ENCODE measurements at places on chromosomes 11 and 22. TPM values are rescaled to one million over a fixed set of nuclear protein-coding genes. Genes with fewer than 3 reads are reported as not detected.

GRCh38 chr11:72239313-72239848 lies 4.6 kb downstream of the PHOX2A start:
- DNase-seq, result peak; percentile 61

DNA sequence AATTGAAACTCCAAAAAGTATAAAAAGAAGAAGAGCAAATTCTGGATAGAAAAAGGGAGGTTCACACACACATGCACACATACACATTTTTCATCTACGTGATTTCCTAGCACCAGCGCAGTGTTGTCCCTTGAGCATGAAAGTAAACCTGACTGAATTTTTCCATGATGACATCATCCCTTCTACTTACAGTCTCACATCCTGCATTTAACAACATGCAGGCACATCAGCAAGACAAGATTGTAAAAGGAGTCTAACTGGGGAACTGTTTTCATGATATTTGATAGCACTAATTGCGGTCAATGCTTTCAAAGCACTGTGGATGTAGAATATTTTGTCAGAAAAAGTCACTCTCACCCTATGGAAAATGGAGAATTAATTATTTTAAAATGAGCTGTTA lies 36.6 kb downstream of the GAS2 start:
- DNase-seq, result no peak

DNA sequence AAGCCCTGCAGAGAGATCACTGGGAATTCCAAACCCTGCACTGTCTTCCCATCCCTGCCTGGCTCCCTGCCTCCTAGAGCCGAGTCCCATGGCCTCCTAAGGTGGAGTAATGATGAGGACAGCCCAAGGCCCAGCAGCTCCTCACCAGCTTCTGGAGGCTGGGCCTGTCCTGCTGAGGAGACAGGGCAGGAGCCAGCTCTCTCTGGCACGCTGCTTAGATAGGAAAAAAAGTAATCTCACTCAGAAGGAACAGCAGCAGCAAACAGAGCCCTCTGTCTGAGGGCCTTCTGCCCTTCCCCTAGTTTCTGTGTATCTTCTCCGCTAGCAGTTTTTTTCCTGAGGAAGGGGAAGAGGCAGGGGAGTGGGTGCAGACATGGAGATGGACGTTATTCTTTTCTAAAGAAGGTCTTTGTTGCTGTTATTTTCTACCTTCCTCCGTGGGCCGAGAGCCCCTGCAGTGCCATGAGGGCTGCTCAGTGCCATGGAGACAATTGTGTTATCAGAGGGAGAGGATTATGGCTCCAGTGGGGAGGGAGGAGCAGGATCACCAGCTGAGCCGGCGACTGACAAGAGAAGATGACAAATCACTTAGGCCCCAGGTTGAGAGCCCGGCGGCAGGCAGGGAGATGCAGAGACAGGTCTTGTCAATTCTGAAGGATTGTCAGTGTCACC lies 315.3 kb downstream of the BUD13 start:
- DNase-seq, result no peak

GRCh38 chr11:24413391-24413790 lies 83.5 kb upstream of the LUZP2 start:
- DNase-seq, result no peak

DNA sequence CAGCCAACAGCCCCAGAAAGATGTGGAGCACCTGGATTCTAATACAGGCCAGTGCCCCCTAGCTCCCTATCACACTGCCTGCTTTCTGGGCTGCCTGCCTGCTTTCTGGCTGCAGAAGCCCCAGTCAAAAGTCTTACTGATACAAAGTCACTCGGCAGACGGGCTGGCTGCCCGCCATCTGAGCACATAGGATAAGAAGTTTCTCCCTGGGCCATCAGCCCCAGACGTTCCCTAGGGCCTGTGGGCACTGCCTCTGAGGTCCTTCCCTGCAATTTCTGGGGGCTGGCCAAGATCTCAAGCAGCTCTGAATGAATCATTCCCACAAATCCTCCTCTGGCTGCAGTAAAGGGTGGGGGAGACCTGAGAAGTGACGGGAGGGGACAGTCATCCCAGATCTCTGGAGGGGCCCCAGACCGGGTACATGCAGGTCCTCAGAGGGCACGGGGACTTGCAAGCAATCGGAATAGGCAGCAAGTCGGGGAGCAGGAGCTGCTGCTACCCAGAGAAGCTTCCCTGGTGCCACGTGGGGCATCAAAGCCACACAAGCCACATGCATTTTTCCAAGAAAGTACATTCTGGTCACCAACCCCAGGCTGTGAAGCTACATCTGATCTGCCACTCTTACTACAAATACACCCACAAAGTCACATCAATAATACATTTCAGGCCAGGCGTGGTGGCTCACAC lies 4.7 kb downstream of the TPST2 start:
- peak; percentile 47 for DNase-seq

- no peak for DNase-seq
Measured at GRCh38 chr11:11732116-11732515, 109.7 kb upstream of the USP47 start.

DNA sequence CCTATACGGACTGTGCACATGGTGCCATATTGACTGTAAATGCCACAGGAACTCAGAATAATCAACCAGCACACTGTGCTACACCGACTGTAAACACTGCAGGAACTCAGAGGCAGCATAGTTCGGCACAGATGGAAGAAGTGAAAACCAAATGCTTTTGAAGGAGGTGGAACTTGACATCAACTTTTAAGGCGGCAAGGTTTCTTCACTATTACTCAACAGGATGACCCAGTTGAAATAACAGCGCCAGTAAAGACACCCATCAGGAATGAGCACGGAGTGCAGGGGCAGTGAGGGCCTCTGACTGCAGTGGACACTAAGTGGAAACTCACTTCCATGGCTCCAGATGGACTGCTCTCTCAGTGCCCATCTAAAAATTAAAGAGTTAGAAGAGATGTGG lies 15.7 kb downstream of the TESMIN start:
- no peak for DNase-seq

DNA sequence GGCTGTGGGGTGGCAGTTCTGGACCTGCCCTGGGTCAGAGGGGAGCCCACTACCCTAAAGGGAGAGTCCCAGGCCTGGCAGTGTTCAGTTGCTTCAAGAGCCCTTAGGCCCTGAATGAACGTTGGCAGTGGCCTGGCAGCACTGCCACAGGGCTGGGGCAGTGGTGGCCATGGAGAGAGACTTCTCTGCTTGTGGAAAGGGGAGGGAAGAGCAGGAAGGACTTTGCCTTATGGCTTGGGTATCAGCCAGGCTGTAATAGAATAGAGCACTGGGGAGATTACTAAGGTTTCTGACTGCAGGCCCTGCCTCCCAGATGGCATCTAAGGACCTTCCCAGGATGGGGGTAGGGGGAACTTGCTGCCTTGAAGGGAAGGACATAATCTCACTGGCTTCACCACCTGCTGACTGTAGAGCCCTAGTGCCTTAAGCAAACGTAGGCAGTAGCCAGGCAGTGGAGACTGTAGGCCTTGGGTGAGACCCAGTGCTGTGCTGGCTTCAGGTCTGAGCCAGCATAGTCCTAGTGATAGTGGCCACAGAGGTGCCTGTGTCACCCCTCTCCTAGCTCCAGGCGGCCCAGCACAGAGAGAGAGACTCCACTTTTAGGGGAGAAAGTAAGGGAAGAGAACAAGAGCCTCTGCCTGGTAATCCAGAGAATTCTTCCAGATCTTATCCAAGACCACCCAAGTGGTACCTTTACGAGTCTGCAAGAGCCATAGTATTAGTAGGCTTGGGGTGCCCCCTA lies 27.6 kb downstream of the PLA2G6 start:
- no peak for DNase-seq

GRCh38 chr11:59175091-59175501 lies 3.2 kb downstream of the DTX4 start:
- peak; percentile 35 for DNase-seq

DNA sequence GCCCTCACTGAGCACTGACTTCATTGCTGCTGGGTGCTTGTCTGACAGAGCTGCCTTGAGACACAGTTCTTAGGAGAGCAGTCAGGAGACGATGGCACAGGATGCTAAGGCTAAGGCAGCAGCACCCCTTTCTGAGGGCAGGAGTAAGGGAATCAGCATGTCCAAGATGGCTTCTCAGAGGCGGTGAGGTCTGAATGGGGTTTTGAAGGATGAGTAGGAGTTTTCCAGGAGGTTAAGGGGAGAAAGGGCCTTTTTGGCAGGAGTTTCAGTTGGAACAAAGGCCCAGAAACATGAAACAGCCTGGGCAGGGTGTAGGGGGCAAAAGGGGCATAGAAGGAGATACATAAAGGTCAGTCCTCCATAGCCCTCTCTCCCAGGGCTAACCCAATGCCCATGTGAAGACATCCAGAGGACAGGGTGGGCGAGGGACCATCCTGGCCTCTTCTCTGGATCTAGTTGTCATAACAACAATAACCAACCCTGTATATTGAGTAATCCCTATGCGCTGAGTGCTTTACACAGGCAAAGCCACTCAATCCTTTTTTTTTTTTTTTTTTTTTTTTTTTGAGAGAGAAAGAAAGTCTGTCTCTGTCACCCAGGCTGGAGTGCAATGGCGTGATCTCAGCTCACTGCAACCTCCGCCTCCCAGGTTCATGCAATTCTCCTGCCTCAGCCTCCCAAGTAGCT lies 19.0 kb downstream of the CYTH4 start:
- no peak for DNase-seq

DNA sequence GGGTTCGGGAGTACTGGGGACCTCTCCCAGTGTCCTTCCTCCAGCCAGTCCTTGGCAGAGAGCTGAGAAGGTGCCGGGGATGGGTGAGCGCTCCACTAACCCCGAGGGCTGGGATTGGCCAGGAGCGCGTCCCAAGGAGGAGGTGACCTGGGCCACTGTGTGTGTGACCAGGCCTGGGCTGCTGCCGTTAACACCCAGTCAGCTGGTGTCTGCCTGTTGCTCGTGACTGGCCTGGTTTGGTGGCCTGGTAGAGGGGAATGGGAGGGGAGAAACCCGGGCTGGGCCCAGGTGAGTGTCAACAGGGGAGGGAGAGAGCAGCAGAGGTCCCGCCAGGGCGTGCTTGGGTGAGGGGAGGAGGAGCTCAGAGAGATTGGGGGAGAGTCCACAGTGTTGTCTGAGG lies 29.9 kb upstream of the GRAMD4 start:
- no peak for DNase-seq

- DNase-seq, result no peak
Measured at GRCh38 chr22:49963647-49964026, 3.1 kb downstream of the PIM3 start.

DNA sequence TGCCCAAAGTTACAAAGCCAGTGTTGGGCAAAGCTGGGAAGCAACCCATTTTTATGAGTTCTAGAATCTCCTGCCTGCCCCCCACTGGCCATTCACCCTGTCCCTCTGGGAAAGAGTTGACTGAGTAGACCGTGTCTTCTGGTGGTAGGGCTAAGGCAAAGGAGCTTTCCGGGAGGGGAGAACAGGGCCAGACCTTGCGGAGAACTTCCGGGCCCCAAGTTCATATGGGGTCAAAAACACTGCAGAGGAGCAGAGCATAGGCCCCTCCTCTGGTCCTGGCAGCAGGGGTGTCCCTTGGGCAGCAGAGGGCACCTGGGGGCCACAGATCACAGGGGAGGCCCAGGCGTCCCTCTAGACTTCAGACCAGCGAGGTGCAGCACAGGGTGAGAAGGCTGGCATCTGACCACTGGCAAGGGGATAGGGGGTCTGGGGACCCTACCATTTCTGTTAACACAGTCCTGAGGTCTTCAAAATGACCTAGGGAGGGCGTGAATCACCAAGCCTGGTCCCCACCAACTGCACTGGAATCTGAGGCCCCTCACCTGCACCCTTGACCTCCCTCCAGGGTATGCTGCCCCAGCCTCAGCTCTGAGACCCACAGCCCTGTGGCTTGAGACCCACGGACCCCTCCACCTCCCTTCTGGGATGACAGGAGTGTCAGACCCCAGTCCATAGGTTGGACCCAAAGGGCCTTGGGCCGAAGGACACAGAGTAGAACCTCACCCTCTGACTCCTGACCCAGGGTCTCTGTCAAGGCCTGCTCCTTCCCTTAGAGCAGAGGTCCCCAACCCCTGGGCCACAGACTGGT lies 1.3 kb upstream of the ARAP1 start:
- DNase-seq, result no peak

DNA sequence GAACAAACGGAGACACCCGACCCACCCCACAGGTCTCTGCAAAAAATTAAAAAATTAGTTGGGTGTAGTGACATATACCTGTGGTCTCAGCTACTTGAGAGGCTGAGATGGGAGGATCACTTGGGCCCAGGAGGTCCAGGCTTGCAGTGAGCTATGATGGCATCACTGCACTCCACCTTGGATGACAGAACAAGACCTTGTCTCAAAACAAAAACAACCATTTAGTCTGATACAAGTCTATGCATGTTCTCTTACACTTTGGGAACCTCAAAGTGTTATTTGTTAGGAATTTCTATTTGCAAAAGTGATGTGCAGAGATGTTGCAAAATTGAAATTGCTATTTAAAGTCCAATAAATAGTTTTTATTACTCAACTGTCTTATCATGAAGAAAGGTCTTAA lies 14.3 kb downstream of the ATG13 start:
- DNase-seq, result no peak

GRCh38 chr22:48258064-48258701 lies 1495.7 kb downstream of the TBC1D22A start:
- no peak for DNase-seq

DNA sequence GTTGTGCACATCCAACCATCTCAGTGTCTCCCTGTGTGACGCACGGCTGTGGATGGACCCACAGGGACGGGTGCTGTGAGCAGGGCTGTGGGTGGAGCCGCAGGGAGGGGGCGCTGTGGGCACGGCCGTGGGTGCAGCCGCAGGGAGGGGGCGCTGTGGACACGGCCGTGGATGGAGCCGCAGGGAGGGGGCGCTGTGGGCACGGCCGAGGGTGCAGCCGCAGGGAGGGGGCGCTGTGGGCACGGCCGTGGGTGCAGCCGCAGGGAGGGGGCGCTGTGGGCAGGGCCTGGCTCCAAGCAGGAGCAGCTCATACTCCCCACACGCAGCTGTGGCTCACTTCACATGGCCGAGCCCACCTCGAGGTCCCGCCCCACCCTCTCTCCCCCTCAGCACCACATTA lies 6.0 kb upstream of the MAPK11 start:
- DNase-seq, result no peak

DNA sequence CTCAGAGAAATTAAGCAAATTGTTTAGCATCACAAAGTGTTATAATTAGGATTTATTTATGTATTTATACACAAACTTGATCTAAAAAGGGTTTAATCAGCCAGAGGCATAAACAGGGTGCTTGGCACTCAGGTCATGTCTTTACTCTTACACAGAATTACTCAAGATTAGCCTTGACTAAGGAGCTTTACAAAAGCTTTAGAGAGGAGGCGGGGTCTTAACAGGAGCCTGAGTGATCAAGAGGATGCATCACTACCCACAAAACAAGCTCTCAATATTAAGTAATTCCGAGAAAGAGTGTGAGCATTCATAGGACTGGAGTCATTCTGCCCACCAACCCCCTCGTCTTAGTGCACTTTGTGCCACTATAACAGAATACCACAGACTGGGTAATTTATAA lies 103.0 kb downstream of the SPATA19 start:
- DNase-seq, result no peak

The APOBEC3B gene
- 1.7 TPM for total RNA-seq

The RRP8 gene
- 17.7 TPM for total RNA-seq

The RAB39A gene
- 2.1 TPM for total RNA-seq

The CRYBB2 gene
- total RNA-seq, result 0.30 TPM

The CRYBA4 gene
- not detected for total RNA-seq

The ZC3H12C gene
- total RNA-seq, result 17.8 TPM

The ANO5 gene
- 1.3 TPM for total RNA-seq

The LARGE2 gene
- total RNA-seq, result 5.2 TPM

The MS4A6E gene
- total RNA-seq, result not detected

The MS4A5 gene
- not detected for total RNA-seq

The PATE2 gene
- not detected for total RNA-seq

The THAP7 gene
- total RNA-seq, result 44.5 TPM
